A549 (cell line): ENCODE measurements at places on chromosomes 4 and X.

GRCh38 chr4:147428583-147428982 lies 52.3 kb upstream of the EDNRA start:
- no peak for DNase-seq

DNA sequence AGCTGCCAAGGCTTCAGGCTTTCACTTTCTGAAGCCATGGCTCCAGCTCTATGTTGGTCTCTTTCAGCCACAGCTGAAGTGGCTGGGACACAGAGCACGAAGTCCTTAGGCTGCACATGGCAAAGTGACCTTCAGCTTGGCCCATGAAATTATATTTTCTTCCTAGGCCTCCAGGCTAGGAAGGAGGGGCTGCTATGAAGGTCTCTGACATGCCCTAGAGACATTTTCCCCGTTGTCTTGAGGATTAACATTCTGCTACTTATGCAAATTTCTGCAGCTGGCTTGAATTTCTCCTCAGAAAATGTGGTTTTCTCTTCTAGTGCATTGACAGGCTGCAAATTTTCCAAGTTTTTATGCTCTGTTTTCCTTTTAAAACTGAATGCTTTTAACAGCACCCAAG lies 99.8 kb upstream of the KCNIP4 start:
- no peak for DNase-seq

DNA sequence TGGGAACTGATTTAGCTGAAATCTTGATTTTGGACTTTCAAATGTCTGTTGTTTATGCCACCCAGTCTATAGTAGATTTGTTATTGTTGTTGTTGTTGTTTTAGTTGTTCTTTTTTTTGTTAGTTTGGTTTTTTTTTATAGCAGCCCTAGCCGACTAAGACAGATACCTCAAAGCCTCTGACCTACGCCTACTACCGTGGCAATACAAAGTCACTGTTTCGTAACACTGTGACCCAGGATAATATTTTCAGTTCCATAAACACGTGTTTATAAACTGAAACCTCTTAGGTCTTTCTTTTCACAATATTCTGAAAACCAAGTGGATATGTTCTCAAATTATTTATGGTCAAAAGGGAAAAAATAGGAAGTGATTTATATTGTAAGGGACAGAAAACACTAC lies 32.8 kb downstream of the VCX2 start:
- DNase-seq, result no peak

GRCh38 chrX:131831185-131831520 lies 191.9 kb upstream of the STK26 start:
- no peak for DNase-seq

GRCh38 chr4:77040854-77041725 lies 34.7 kb downstream of the CCNI start:
- DNase-seq, result no peak

- DNase-seq, result no peak
Observed at GRCh38 chr4:112287258-112287989, 1.7 kb upstream of the TIFA start.

DNA sequence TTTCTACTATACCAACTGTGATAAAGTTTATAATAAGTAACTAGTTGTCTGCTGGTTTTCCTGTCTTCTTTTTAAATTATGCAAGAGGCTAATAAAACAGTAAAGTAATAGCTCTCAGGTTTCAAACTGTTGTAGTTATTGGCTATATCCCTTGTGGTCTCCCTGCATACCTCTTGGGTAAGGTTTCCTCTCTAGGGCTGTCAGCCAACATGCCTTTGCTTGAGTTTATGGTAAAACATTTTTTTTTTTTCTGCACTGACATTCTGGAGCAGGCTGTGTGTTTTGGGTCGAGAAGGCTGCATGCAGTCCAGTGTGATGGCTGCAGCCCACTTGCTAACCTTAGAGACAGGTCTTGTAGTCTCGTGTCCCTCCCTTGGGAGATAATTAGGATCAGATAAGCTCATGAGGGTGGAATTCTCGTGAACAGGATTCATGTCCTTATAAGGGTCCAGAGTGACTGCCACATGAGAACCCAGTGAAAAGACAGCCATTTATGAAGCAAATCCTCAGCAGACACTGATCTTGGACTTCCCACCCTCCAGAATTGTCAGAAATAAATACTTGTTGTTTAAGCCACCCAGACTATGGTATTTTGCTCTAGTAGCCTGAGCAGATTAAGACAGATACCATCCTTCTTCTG lies 831.2 kb downstream of the CCSER1 start:
- no peak for DNase-seq

DNA sequence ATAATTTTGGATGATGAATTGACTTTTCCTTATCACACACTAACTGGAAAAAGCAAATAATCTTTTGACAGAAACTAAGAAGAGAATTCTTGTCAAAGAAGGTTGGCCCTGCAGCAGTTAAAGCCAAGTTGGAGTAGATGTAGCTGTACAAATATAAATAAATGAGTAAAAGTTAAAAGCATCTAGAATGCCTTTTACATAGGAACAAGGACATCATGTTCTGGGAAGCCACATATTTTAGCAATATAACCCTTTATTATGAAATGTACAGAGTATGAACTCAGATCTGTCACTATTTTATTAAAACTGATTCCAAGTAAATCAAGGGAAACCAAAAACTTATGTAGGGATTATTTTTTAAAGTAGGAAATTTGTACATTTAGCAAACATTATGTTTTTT lies 269.4 kb upstream of the FAT4 start:
- DNase-seq, result no peak

DNA sequence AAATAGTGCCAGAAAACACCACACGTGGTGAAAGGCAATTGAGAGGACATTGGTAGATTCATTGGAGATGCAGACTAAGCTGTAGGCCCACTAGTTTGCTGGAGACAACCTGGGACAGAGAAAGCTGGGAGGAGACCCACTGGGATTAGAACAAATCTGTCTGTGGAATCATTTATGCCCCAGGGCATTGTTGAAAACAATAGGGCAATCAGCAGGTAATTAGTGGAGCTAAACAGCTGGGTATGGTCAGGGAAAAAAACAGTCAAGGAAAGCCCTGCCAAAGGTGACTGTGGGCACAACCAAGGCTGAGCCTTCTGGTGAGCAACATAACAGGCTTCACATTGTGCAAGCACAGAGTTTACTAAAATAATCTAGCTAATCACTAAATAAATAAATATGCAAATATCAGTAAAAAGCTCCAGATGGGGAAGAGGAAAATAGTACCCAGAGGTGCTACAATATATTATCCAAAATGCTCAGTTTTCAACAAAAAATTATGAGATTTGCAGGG lies 9.0 kb downstream of the TCEAL3 start:
- DNase-seq, result no peak

GRCh38 chr4:127000110-127000509 lies 632.6 kb upstream of the INTU start:
- no peak for DNase-seq

DNA sequence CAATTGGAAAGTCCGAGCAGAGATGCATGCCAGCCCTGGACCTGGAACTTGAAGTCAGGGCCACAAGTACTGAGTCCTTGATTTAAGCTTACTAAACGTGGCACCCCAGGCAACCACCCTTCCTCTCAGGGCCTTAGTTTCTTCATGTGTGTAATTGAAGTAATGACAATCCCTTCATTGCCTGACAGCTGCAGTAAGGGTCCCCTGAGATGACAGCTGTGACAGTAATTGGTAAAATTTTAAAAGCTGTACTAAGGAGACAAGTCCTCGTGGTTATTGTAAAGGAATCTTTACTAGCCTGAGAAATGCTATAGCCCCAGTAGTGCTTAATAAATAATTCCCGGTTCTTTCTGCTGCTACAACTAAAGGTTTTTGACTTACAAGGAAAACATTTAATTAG lies 175.1 kb upstream of the RADX start:
- no peak for DNase-seq

GRCh38 chr4:40227284-40227683 lies 30.5 kb downstream of the RHOH start:
- no peak for DNase-seq

- no peak for DNase-seq
Observed at GRCh38 chr4:159126716-159127115, 23.8 kb downstream of the RAPGEF2 start.

DNA sequence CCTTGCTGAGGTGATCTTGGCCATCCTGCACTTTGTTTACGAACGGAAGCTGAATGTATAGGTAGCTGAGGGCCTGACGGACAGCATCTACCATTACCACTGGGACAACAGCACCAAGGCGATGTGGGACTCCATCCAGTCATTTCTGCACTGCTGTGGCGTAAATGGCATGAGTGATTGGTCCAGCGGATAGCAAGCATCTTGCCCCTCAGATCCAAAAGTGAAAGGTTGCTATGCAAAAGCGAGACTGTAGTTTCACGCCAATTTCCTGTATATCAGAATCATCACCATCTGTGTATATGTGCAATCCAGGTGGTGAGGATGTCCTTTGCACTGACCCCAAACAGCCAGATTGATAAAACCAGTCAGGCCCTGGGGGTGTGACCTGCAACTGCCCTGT lies 4.2 kb upstream of the PYURF start:
- DNase-seq, result no peak

DNA sequence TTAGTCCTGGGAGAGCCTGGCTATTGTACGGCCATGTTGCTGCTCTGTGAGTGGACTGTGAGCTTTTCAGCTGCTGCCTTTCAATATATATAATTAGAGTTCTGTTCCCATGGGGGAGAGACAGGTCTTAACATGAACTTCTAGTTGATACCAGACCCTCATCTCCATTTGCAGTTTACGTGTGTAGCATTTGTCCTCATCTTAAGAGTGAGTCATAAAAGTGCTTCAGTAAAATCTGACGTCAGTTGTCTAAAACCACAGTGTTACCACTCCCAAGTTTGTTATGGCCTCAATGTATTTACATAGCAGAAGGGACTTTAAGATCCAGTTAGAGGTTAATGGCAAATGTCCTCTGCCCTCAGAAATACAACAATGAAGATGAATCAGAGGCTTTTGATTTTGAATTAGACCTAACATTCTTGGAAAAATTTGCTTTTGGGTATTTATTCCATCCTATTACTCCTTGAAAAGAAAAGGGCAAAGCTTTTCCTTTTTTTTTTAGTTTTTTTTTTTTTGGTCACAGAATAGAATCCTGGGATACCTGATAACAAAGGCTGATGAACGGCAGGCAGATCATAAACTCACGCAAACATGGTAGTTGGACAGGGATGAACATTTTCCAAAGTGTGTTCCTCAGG lies 38.6 kb downstream of the PHOX2B start:
- peak; percentile 38 for DNase-seq

- no peak for DNase-seq
Observed at GRCh38 chr4:101221294-101221693, 126.0 kb downstream of the PPP3CA start.

GRCh38 chrX:100895365-100896075 lies 21.4 kb upstream of the NOX1 start:
- no peak for DNase-seq

- DNase-seq, result no peak
Observed at GRCh38 chr4:176817204-176817603, 24.5 kb upstream of the VEGFC start.

GRCh38 chr4:138063581-138063980 lies 178.6 kb downstream of the SLC7A11 start:
- DNase-seq, result no peak

DNA sequence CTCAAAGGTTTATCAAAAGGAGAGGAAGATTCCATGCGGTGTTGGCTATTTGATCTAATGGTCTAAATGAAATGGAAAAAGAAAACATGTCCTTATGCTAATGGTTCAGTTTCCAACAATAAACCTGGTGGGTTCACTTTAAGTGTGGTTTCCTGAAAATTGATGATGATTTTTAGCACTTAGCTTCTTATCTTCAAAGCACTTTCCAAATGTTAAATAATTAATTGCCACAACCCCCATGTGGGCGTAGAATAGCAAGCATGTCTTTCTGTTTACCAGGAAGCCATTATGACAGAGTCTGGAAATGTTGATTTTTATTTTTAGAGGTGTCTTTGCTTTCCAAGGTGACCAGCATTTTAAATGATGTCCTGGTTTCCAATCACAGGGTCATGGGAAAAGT lies 134.8 kb upstream of the SLC4A4 start:
- no peak for DNase-seq

- DNase-seq, result no peak
Observed at GRCh38 chr4:61580721-61581377, 380.7 kb downstream of the ADGRL3 start.

DNA sequence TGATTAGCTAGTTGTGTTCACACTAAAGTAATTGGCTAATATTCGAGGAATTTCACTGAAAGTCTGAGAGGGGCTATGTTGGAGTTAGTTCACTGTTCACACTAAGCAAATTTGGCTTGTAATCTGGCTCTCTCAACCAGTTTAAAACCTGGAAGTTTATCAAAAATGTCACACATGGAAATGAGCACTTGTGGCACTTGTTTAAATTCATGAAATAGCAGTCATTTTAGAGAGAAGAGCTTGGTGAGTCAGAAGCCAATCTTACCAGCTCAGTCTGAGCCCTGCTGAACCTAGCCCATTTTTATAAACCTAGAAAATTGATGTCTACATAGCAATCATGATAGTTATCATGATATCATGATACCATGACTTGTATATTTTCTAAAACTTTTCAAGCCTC lies 90.7 kb upstream of the JADE1 start:
- DNase-seq, result no peak

- DNase-seq, result no peak
Observed at GRCh38 chr4:101400096-101400495, 52.8 kb upstream of the PPP3CA start.

- peak; percentile 29 for DNase-seq
Observed at GRCh38 chr4:56937262-56937661, 29.6 kb downstream of the REST start.

- peak; percentile 8 for DNase-seq
Observed at GRCh38 chr4:5707778-5708448, 446 bp downstream of the EVC2 start.

- DNase-seq, result no peak
Observed at GRCh38 chr4:99043346-99043745, 45.2 kb downstream of the ADH5 start.
